ENCODE measurements at places on chromosomes 4 and X. TPM values are rescaled to one million over a fixed set of nuclear protein-coding genes. Genes with fewer than 3 reads are reported as not detected.
A peak's percentile ranks its signal among the peaks of the same experiment; 100 is the strongest.

DNA sequence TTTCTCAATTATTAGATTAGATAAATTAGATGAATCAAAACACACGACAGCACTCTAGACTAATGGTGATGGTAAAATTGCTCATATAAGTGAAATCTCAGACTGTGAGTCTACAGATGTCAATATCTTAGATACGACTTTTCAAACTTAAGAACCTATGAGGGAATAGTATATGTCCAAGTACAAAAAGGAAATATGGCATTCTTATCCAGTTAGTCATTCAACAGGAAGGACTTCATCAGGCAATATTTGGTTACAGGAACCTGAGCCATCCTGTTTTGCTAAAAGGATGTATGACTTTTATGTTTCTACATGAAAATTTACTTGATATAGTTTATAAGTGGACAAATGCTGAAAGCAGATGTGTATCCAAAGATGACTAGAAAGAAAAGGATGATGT is 107.0 kb downstream of the CT47B1 start:
- no peak for DNase-seq

DNA sequence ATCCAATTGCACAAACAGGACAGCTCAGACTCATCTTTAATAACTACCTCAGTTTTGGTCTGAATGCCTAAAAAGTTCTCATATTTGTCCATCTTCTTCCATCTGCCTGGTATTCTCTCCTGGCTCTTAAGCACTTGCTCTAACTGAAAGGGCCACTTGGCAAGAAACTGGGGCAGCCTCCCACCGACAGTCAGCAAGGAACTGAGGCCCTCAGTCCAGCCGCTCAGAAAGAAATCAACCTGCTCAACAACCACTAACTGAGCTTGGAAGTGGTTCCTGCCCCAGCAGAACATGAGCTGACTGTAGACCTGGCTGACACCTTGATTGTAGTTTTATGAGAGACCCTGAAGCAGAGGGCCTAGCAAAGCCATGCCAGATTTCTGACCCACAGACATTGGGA is 84.4 kb downstream of the PPEF2 start:
- DNase-seq, result no peak

GRCh38 chr4:153465615-153466080 is 512 bp upstream of the TMEM131L start:
- DNase-seq, result peak; percentile 87

GRCh38 chr4:33161202-33161601 is 2441.0 kb downstream of the PCDH7 start:
- no peak for DNase-seq

GRCh38 chr4:145781351-145781750 is 101.4 kb downstream of the C4orf51 start:
- DNase-seq, result no peak

DNA sequence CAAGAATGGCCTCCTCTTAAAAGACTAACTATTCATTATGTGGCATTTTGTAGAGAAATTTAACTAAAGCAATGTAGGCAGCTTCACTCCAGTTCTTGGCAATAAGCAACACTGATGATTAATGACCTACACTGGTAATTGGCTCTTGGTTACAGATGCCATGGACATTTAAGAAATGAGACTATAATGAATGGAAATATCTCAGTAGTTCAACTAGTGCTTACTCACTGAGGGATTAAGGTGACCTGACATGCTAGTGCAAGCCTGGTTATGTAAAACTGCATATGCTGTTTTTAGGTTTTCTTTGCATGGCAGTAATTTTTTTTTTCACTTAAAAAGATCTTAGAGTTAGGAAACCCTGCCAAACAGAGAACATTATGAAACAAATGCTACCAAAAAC is 152.7 kb upstream of the AADAT start:
- no peak for DNase-seq

GRCh38 chr4:152500800-152501434 is 35.0 kb downstream of the FBXW7 start:
- DNase-seq, result peak; percentile 89

DNA sequence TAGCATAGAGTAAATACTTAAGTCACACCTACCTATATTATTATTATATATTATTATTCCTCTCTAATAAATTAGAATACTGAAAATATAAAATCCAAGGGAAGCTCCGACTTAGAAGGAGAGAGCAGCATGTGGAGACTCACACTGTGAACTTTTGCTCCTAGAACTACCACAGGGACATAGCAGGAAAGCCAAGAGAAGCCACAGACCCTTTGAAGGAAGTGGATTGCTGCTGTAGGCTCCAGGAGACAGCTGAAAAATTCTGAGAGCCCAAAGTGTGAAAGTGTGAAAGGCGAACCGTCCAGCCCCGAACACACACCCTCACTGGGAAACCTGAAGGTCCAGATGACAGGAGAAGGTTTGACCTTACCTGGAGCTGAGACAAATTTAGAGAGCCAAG is 177.0 kb downstream of the FAM13A start:
- DNase-seq, result peak; percentile 56

DNA sequence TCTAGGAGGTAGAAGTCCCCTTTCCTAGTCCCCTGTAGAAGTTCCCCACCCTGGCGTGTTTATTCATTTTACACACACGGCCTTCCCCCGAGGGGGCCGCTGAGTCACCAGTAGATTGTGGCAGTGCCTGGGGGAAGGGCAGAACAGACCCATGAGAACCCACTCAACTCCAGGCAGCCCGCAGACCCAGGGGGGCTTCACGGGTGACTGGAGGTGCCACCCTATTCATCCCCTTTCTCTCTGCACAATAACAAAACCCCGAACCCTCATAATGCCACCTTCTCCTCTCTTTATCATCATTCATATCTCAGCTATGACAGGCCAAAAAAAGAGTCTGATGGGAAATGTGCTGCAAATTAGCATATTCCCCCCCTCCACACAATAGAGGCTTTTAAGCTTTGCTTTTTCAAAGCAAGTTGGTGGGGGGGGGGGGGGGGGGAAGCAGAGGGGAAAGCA is 20.4 kb upstream of the GPM6B start:
- peak; percentile 10 for DNase-seq

- DNase-seq, result no peak
These were observed 16.5 kb downstream of the CDKL5 start for GRCh38 chrX:18441780-18442367.

DNA sequence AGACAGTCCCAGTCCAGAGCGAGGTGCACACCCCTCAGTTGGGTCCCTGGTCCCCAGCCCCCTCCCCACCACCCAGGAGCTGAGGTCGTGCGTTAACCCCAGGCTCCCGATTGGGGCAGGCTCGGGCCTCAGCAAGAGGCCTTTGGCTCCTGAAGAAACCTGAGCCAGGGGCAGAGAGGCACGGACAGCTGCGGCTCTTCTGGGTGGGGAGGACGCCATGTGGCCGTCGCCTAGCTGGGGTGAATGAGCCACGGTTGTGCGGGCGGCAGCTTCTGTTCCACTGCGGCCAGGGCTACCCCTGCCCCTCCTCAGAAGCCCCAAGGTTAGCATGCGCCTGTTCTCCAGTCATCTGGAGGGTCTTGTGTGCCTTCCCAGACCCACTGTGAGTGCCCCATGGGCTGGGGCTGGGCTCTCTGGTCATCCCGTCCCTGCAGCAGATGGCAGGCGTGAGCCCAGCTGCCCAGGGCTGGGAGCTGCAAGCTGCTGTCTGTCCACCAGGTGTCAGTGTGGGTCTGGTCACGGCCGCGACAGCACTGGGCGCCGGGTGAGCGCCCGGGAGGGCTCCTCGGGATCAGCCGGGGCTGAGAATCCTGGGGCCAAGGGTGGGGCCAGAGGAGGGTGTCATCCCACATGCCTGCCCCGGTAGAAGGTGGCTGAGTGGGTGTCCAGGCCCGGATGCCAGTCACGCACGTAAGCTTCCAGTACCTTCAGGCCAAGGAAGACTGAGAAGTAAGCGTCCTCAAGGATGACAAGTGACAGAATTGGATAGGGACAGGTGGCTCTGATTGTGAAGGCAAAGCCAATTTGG is 21.9 kb downstream of the ATP2B3 start:
- DNase-seq, result peak; percentile 63

DNA sequence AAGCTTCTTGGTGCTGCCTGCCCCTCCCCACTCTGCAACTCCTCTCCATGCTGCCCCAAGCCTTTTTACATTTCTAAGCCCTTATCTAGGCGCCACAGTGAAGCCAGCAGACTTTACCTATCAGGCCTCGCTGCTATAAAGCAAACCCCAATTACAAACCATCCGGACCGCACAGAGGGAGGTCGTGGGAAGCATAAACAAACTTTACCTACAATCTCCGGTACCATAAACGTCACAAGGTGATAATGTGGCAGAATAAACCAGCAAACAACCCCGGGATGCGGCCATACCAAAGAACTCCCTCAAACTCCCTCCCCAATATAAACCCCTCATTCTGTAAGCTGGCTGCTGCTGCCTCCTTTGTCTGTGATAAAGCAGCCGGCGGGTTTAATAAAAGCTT is 54.0 kb upstream of the ZCCHC13 start:
- DNase-seq, result no peak

DNA sequence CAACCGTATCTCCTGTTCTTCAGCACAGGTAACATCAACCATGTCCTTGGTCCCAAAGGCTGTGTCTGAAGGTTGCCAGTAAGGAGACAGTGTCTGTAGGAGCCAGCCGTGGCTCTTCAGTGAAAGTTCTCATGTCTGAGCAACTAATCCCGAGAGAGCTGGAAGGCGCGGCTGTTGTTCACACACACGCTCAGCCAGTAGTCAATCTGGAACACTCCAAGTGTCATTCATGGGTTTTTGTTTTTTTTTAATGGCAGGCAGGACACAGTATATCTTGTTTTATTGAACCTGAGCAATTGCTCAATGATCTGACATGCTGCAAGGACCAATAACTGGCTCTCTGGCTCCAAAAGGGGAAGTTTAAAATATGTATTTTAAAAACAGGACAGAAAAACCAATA is 48.4 kb upstream of the MAP3K15 start:
- DNase-seq, result no peak

GRCh38 chr4:74148205-74148604 is 9.7 kb upstream of the MTHFD2L start:
- DNase-seq, result no peak

CDS1 gene
- polyA plus RNA-seq, result 0.29 TPM

AFP gene
- 0.13 TPM for polyA plus RNA-seq

STAP1 gene
- not detected for polyA plus RNA-seq

SLC4A4 gene
- polyA plus RNA-seq, result 12.2 TPM

ATOH1 gene
- polyA plus RNA-seq, result not detected

WDR44 gene
- polyA plus RNA-seq, result 55.7 TPM

IQCM gene
- not detected for polyA plus RNA-seq

UGT2B15 gene
- polyA plus RNA-seq, result not detected

All from muscle of leg (tissue), 16 donors.